IPS-NIHi11 (cell line): ENCODE measurements at places on chromosomes 12 and 14.
A peak's percentile ranks its signal among the peaks of the same experiment; 100 is the strongest.

DNA sequence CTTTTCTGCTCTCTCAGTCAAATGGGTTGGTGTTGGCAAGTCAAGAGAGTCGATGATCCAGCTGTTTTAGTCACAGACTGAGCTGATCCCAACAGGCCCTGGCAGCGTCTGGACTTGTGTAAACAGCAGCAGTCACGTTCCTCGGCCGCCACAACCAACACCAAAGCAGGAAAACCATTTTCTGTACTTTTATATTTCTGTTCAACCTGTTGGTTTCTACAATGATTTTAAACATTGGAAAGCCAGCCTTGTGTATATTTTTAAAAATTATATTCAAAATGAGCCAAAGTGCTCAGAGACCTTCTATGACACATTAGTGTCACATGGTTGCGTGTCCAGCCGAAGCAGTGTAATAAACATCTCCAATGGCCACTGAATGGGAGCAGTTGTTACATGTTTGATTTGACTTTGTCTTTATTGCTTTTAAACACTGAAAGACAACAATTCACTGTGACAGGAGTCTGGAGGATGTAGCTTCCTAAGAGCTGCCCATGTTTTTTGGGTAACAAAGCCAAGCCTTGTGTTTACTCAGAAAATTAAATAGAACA, 5.9 kb upstream of the SIVA1 start:
- DNase-seq: no peak

GRCh38 chr12:46686267-46686942, 139.4 kb downstream of the SLC38A4 start:
- DNase-seq: no peak

DNA sequence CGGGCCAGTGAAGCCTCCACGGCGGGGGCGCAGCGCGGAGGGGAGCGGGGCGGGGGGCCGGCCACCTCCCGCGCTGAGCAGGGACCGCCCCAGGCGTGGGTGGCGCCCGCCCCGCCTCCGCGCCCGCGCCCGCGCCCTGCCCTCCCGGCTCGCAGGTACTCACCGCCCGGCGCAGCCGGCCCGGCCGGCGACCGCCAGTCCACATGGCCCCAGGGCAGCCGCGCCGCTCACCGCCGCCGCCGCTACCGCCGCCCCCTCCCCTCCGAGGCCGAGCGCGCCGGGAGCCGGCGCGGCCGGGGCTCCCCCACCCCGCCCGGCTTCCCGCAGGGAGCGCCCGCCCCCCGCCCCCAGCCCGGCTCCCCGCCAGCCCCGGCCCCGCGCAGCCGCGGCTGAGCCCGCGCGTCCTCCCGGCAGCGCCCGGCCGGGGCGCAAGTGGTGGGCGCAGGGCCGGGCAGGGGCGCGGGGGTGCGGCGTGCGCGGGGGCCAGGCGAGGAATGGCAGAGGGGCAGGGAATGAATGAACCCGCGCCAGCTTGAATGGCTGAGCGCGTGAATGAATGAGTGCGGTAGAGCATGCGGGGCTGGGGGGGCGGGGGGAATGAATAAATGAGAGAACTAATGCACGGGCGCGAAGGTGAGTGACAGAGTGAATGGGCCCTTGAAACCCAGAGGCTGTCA, at the start of gene BEGAIN:
Gene BEGAIN (minus strand): TSS at position 332 of the 677 bp plus-strand sequence. CDS start 127 bp downstream, at position 205.
- DNase-seq: peak; percentile 91

GRCh38 chr12:102496591-102496990, 16.2 kb upstream of the IGF1 start:
- DNase-seq: no peak

GRCh38 chr14:64628940-64629408, 75.2 kb upstream of the PLEKHG3 start:
- peak; percentile 37 for DNase-seq

DNA sequence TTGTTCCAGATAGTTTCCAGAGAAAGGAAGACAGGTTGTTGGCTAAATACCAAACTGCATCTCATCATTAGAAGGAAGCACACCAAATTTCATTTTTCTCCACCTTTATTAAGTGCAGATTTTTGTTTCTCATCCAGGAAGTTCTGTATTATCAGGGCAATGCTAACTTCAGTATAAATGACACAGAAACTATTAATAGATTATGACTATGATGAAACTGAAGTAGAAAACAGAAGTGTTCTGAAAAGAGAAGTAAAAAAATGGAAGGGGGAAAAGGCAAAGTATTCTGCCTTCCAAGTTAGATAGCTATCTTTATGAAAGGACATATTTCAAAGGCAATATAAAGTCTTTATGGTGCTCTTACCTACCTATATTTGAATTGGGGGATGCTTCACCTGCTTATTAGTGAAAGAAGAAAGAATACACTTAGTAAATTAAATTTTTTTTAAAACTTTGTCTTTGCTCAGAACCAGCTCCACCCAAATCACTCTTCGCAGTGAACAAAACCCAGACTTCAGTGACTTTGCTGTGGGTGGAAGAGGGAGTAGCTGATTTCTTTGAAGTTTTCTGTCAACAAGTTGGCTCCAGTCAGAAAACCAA, 223.9 kb downstream of the PTPRO start:
- no peak for DNase-seq

GRCh38 chr12:124027753-124028554, 54.9 kb downstream of the ZNF664 start:
- DNase-seq: no peak

- no peak for DNase-seq
These were observed 63.1 kb downstream of the DIP2B start for GRCh38 chr12:50567926-50568325.

DNA sequence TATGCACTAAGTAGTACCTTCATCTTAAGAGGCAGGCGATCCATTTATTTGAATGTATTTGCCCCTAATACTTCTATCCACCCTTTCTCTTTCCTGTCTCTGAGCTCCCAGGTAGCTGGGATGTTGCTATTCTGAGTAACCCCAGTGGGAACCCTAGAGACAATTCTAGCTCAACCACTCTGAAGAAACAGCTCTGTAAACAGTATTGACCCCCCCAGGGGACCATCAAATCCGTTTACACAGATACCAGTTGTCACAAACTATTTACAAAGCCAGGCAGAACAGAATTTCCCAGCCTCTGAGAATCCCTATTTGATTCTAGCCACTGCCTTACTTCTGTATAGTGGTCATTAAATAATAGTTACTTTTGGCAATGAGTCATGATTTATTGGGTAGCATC, 64.9 kb downstream of the MIPOL1 start:
- DNase-seq: peak; percentile 4

GRCh38 chr14:38788060-38788459, 315.0 kb downstream of the SEC23A start:
- no peak for DNase-seq

- DNase-seq: peak; percentile 76
These were observed 194.9 kb upstream of the OR4E1 start for GRCh38 chr14:21868442-21869046.

- DNase-seq: peak; percentile 92
These were observed 43.0 kb upstream of the TSPAN9 start for GRCh38 chr12:3034067-3034750.

- DNase-seq: no peak
These were observed 31.7 kb upstream of the CERS5 start for GRCh38 chr12:50198829-50199228.

GRCh38 chr12:128840862-128841468, 12.3 kb upstream of the GLT1D1 start:
- no peak for DNase-seq

DNA sequence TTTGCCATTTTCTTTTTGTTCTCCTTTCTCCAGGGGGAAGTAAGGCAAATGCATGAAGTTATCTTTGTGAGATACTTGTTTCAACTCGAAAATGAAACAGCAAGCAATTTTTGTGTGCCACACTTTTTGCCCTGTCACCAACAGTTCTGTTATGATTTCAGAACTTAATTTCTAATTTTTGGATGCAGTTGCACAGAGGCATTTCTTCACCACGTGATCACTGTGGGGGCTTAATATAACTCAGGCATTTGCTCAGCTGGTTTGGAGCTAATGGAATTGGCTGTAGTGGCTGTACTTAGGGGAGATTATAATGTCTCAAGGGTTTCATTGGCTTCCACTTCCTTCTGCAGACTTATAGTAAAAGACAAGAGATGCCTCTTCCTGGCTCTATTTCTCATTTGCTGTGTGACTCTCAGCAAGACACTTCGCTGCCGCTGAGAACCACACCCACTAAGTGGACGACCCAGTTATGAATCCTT, 452.4 kb downstream of the RAD51B start:
- DNase-seq: no peak

DNA sequence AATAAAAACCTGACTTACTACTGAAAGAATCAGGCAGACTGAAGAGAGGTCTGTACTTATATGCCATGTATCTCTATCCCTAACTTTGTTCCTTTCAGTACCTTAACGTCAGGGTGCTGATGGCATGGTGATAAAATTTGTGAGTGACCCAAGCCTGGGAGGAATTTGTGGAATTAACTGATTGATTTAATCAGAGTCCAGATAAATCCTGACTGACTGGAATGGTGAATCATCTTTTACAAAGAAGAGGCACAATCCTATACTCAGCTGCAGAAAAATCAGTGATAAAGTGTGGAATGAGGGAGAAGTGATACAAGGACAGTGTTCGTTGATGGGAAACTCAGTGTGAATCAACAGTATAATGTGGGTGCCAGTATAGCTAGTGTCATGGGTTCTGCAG, 3.7 kb downstream of the TDG start:
- DNase-seq: no peak

GRCh38 chr14:64244279-64244678, 49.9 kb downstream of the ESR2 start:
- DNase-seq: no peak

DNA sequence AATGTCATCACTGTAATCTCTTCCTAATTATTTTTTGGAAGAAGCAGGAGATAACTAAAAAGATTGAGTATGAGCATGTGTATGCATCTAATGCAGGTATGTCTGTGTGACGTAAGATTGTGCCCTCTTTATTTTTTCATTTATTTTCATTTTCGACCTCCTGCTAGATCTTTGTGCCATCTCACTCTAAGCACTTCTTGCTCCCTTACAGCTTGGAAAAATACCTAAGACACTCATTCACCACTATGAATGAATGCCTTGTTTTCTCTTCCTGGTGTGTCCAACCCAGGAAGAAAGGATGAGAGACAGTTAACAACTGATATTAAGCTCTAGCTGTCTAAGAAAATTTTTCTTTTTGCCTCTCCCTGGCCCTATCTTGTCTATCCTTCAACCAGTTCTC, 76.8 kb upstream of the CISTR start:
- DNase-seq: no peak

GRCh38 chr14:44653641-44654040, 146.6 kb upstream of the FSCB start:
- no peak for DNase-seq

DNA sequence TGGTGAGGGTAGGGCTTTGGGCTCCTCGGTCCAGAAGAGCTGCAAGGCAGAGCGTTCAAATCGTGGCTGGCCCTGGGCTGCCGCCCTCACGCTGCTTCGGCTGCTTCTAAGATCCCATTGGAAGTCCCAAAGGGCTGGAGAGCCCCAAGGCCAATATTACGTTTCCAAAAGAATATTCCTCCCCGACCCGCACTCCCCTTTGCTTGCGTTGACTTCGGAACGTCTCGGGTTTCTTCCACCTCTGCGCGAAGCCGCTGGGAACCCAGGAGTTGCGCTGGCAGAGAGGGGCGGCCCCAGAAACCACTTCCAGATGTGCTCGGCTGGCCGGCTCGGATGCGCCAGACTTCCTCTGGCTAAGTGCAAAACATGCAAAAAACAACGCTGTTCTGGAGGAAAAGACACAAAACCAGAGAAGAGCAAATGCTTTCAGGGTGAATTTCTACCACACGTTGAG, at the start of gene GLT8D2:
Gene GLT8D2 (minus strand): TSS at position 285 of the 454 bp plus-strand sequence. CDS start 30,539 bp downstream, outside the sequence.
- DNase-seq: peak; percentile 68

- no peak for DNase-seq
These were observed 13.3 kb downstream of the GPR135 start for GRCh38 chr14:59451849-59452248.

GRCh38 chr14:77903221-77903620, 103.3 kb downstream of the ADCK1 start:
- no peak for DNase-seq

DNA sequence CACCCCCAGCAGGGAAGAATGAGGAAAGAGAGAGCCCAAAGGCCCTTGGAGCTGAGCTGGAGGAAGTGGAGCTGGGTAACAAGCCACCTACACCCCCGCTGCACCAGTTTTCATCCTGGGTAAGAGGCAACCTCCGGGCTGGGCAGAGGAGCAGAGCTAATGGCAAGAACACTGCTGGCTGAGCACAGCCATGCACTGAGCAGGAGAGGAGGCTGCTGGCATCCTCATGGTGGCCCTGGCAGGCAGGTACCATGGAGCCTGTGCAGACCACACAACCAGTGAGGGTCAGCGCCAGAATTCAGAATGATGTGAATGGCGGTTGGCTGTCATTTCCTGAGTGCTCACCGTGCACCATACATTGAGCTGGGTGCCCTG, 29.7 kb downstream of the PLEKHH1 start:
- DNase-seq: no peak

DNA sequence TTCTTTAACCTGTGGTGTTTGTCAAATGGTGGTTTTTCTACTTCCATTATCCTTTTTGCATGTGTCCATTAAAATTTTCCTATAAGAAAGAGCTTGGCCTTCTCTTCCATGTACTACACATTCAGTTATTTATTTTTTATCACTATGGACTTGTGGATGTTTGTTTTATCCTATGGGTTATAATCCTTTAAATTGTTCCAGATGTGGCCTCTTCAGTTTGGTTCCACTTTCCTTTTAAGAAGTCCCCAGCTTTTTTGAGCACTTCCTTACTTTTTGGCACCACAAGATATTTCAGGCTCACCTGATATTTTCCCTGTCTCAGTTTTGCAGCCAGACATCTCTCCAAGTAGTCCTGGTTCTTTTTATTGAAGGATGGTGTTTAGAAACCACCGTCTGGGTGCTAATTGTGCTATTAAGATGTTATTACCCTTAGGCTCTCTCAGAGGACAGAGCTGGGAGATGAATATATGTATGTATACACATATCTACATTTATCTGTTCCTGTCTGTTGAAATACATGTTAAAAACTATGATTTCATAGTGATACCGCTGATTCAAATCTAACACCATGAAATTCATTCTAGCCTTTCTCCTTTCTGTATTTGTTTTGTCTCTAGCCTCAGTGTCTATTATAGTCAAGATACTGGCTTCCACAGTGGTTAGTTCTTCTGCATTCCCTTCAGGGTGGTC, 408.5 kb upstream of the RGS6 start:
- no peak for DNase-seq

DNA sequence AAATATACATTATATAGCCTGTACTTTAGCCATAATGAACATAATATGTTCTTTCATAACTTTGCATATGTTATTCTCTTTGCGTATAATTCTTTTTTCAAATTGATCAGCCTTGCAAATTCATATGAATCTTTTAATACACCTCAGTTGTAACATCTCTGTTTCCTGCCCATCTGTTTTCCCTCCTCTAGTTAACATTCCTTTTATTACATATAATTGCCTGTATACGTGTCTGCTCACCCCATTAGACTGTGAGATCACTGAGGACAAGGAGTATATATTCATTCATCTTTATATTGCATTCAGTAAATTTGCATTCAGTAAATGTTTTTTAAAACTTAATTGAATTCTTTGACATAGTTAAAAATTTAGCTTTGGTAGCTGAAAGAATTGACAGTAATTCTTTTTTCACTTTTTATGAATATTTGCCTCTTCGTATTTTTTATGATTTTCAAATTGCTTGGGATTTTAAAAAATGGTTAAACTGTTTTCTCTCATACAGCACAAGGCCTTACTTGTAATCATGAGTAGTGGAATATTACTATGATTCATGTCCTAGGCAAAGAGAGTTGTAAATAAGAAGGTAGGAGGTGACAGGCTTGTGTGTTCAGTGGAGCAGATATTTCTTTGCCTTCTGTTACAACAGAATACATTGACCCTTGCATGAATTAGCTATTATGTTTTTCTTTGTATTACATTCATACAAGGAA, 32.8 kb upstream of the KLHL42 start:
- no peak for DNase-seq
